ENCODE measurements at places on chromosomes 4 and X.

DNA sequence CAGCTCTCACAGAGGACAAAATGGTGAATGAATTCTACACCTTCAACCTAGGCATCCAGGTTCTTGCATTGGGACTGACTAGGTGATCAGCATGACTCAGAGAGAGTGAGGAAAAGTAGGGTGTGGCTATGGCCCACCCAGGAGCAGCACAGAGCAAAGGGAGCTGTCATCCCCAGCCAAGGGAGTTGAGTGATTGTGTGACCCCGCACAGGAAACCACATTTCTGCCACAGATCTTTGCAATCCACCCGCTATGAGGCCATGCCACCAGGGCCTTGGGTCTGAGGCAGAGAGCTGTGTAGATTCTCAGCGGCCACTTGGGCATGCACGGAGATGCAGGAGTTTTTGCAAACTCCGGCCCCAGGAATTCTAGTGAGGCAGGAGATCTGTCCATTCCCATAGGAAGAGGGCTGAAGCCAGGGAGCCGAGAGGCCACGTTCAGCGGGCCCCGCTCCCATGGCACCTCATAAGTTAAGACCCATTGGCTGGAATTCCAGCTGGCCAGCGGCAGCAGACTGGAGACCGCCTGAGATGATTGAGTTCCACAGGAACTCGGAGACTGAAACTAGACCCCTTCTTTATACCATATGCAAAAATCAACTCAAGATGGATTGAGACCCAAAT, 75.9 kb downstream of the NAA11 start:
- DNase-seq = no peak

DNA sequence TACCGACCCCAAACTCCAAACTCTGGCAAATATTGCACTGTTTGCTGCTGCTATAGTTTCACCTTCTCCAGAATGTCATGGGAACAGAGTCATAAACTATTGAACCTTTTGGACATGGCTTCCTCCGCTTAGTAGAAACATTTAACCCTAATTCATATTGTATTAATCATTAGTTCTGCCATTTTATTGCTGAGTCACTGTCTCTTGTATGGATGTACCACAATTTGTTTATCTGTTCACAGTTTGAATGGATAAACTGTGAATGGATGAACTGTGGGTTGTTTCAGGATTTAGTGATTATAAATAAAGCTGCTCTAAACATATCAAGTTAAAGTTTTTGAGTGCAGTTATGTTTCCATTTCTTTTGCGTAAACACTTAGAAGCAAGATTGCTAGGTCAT, 10.1 kb downstream of the ANXA10 start:
- no peak for DNase-seq

GRCh38 chrX:133923113-133923512, 62.3 kb downstream of the GPC3 start:
- DNase-seq = peak; percentile 21

- no peak for DNase-seq
These were observed 11.5 kb downstream of the PRPS2 start for GRCh38 chrX:12802741-12803140.
